ENCODE measurements at places on chromosomes 2 and 18.

DNA sequence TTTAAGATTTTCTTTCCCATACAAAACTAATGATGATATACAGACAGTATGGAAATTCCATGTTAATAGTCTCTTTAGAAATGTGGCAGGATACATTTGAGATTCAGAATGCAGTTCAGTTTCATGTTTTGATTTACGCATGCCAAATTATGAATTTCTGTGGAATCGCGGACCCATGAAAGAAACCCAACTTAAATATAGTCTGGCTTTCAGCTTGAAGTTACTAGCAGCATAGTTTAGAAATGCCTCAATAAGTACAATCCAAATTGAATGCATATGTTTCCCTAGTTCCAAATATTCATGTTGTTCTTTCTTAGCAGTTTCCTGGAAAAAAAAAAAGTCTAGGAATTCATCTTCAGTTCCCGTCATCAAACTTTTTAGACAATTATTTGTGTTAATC is 164.1 kb upstream of the RASGRP3 start:
- DNase-seq, result no peak

GRCh38 chr2:86020984-86021383 is 84.7 kb downstream of the POLR1A start:
- peak; percentile 25 for DNase-seq

- no peak for DNase-seq
Measured at GRCh38 chr2:150566289-150566688, 78.8 kb upstream of the RND3 start.

- DNase-seq, result no peak
Measured at GRCh38 chr2:101787097-101787496, 89.6 kb downstream of the MAP4K4 start.

- no peak for DNase-seq
Measured at GRCh38 chr18:47040982-47041381, 5.6 kb upstream of the ELOA2 start.

DNA sequence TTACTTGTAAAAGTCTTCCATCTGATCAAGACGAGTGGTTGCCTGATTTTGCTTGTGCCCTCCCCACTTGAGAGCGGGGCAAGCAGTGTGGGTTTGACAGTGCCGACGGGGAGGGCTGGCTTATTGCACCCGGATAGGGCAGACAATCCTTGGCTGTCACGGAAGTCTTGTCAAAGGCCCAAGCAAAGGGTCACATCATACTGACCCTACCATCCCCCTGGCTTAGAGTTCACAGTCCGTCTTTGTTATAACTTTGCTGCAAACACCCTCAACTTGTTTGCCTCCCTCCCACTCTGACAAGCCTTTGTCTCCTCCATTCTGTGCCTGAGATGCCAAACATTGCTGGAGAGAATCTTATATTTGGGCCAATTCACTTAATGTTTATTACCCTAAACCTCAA is 165.9 kb upstream of the MSH6 start:
- no peak for DNase-seq

- no peak for DNase-seq
Measured at GRCh38 chr2:65215946-65216345, 11.7 kb upstream of the ACTR2 start.

GRCh38 chr2:165692906-165693305 is 101.1 kb downstream of the GALNT3 start:
- DNase-seq, result no peak

DNA sequence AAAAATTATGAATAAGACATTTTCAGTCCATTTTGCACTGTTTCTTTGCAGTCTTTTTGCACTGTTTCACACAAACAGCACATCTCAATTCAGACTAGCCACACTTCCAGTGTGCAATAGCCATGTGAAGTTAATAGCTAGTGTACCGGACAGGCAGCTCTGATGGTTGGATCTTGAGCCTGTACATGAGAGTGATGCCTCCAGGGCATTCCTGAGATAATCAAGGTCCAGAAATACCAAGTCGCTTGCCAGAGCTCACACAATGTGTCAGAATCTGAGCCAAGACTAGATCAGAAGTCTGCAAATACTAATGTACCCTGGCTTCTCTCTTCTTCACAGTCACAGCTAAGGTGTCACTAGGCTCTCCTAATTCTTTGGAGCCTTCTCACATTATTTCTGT is 180.2 kb downstream of the OSR1 start:
- DNase-seq, result no peak

- DNase-seq, result no peak
Measured at GRCh38 chr2:127844973-127845372, 13.0 kb downstream of the POLR2D start.

DNA sequence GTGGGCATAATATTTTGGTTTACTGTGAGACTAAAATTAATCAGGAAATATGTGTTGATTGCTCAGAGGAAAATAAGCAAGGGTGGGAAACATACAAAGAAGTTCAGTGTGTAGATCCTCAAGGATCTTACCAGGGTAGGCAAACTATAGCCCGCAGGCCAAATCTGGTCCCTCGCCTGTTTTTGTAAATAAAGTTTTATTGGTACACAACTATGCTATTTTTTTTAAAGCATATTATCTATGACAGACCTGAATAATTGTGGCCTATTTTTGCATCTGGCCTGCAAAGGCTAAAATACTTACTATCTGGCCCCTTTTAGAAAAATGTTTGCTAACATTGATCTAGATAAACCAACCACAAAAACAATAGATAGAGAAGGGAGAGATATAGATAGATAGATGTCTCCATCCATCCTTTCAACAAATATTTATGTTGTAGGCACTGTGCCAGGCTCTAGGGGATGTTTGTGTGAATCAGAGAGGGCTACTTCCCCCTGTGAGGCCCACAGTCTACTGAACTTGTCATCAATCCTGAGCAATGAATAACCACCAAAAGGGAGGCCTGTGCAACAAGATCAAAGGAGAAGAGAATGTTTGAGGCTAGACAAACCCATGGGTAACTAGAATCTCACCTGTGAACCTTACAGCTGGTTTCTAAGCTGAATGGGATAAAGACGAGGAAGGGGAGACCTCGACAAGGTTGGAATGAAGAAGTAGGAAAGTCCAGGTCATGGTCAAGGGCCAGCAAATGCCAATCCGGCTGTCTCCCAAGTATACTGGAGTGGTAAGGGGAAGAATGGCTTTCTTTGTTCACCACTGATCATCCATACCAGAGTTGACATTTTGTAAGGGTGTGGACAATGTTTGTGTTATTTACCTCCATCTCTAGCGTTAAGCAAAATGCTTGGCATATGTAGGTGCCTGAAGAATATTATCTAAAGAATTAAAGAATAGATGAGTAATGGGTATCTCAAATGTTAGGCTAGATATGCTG is 23.6 kb downstream of the ALPK2 start:
- DNase-seq, result no peak

DNA sequence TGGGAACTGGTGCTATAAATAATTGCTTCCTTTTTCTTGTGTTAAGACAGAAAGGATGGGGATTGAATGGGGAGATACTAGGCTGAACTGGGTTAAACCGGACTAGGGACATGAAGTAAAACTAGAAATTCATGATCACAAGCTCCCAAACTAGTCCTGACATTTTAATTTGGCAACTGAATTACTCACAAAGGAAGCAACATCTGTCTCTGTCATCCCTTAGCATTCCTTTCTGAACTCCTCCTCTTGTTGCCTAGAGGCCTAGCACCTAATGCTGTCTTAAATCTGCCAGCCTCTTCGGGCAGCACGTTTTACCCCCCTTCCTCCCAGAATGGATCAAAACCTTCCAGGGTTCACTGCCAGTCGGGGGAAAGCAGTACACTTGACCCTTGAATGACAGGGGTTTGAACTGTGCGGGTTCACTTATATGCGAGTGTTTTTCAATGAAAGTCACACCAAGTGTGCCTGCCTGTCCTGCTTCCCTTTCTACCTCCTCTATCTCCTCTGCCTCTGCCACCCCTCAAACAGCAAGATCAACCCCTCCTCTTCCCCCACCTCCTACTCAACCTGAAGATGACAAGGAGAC is 8.2 kb downstream of the KCTD1 start:
- no peak for DNase-seq

DNA sequence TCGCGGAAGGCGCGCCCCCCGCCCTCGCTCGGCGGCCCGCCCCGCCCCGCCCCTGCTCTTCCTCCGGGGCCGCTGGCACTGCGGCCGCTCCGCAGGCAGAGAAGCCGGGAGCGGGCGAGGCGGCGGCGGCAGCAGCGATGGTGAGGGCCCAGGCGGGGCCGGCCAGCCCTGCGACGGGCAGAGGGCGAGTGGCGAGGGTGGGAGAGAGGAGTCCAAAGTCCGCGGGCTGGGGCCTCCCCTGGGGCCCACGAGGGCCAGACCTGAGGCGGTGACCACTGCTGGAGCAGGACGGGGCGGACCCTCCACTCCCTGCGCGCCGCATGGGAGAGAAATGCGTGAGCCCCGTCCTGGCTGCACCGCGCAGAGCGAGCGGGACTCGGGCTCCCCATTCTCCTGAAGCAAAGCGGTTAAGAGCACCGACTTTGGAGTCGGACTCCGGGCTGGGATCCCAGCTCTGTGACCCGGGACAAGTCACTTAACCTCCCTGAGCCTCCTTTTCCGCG is at the start of gene VAMP5:
VAMP5 (plus strand) TSS at position 78 of the 503 bp plus-strand sequence; CDS start at position 138, 60 bp downstream.
- no peak for DNase-seq

GRCh38 chr2:12507295-12507694 is 209.4 kb upstream of the TRIB2 start:
- DNase-seq, result no peak

DNA sequence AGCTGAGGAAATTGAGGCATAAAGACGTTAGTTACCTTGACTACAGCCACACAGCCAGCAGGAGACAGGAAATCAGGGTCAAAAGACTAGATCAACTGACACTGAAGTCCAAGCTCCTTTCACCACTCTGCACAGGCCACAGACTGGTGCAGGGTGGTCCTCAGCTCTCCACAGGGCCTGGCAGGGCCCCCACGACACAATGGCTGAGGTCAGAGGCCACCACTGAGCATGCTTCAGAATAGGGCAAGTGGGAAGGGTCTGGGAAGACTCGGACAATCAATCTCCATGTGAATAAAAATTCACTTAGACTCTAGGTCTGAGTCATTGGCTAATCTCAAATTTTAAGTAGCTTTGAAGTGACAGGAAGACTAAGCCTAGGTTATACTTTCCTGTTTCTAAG is 201.7 kb downstream of the ALK start:
- DNase-seq, result no peak

DNA sequence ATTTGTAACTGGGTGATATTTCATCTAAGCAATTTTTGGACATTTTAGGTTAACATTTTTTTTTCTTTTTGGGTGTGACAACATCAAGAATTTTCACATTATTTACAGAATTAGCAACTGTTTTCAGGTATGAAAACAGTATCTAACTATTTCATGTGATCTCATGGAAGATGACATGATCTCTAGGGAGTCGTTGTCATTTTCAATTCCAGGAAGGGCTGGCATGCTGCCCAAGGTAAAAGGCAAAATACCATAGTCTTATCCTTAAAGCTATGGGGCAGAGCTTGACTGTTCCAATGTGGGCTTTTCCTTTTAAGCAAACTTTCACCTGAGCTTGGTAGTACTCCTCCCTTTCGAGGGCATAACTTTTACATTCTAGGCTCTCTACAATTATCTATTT is 443.7 kb downstream of the DSEL start:
- no peak for DNase-seq

DNA sequence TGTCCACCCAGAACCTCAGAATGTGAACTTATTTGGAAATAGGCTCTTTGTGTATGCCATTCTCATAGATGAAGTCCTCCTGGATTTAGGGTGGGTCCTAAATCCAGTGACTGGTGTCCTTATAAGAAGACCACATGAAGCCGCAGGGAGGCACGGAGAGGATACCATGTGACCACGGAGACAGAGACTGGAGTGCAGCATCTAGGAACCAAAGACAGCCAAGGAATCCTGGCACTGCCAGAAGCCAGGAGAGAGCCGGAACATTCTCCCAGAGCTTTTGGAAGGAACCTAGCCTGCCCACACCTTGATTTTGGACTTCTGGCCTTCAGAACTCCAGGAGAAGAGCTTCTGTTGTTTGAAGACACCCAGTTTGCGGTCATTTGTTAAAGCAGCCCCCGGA is 49.7 kb downstream of the ARL4C start:
- no peak for DNase-seq

GRCh38 chr2:1047485-1047884 is 96.8 kb downstream of the SNTG2 start:
- DNase-seq, result no peak

All from uterus (tissue), 4 donors.